ENCODE measurements at places on chromosomes 16 and 17. TPM values are rescaled to one million over a fixed set of nuclear protein-coding genes. Genes with fewer than 3 reads are reported as not detected.

CDRT15 gene
- not detected for total RNA-seq

RNF167 gene
- 42.0 TPM for total RNA-seq

KRT16 gene
- total RNA-seq, result not detected

KRT39 gene
- not detected for total RNA-seq

GRAP gene
- 0.72 TPM for total RNA-seq

ZNF213 gene
- total RNA-seq, result 12.7 TPM

NXN gene
- 61.2 TPM for total RNA-seq

CCDC144A gene
- total RNA-seq, result 0.39 TPM
